Muscle of back (tissue), 13 donors: ENCODE measurements at places on chromosomes 4 and X.

DNA sequence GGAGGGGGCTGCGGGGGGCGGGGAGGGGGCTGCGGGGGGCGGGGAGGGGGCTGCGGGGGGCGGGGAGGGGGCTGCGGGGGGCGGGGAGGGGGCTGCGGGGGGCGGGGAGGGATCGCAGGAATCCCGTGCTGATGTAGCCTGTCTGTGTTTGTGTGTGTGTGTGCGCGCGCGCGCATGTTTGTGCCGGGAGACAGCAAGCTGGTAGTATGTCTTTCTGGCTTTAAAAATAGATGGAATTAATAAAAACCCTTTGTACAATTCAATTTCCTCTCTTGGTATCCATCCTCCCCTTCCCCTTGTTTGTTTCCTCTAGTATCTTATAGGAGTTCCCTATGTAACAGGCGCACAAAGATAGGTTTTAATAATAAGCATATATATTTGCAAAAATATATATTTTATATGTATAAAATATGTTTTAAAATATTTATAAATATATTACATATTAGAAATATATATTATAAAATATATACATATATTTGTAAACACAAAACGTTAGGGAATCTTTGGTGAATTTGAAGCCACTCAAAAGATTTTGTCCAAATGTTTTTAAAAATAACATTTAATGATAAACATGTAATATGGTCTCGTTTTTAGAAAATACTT, 782 bp downstream of the ARHGAP24 start:
- DNase-seq = no peak

GRCh38 chr4:186304216-186304615, 38.2 kb downstream of the F11 start:
- no peak for DNase-seq

DNA sequence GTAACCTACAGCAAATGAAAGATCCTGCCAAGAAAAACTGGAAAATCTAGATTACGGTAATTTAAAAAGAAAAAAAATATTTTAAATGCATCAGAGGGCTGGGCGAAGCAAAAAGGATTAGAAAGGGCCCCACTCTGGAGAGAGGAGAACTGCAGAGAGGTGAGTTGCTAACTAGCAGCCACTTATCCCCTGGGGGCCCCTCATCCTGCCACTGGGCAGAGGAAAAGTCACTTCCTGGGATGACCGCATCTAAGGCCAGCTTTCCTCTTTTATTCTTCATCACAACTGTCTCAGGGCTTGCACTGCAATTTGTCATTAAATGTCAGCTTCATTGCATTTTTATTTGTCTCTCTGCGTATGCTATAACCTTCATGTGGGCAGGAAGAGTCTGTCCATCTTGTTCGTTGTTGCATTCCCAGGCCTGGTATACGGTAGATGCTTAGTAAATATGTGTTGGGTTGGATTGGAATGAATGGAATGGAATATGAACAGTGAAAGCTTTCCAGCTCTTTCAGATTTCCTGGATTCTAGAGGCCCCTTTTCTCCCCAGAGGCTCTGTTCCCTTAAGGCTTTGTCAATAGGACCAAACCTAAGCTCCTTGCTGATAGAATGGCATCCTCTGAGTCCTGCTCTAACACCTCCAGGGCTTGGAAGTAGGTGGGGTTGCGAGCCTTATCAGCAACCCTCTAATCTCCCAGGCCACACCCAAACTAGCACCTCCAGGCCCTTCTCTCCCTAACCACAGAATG, 58.9 kb downstream of the TLR10 start:
- DNase-seq = no peak

DNA sequence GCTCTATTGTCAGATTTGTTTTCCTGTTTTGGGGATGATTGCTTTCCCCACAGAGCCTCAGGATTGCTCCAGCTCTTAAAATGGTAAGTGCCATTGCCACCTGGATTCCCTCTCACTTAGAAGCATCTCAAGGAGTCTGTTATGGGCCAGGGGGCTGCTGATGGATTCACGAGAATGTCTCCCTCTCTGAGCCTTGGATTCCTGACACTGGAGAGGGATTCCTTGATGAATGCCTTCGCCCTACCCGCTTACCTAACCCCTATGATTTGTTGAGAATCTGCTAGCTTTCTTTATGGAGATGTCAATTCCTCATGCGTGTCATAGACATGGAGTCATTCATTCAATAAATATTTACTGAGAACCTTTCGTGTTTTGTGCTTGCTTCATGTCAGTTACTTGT, 36.9 kb upstream of the TENM3 start:
- no peak for DNase-seq

DNA sequence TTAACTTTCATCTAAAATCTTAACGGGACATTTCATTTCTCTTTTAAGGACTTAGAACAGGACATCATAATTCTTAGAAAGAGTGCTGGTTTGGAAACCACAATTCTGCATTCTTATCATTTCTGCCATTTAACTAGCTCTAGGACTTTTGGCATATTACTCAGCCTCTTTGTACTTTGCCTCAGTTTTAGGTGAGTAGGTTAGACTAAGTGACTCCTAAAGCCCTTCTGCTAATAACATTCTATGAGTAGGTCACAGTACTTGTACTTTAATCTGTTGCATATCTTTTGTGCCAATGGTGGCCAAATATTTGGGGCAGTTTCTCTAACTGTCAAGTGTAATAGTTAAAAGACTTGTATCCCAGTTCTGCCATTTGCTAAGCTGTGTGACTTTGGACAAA, 115.4 kb upstream of the NUDT6 start:
- DNase-seq = peak; percentile 15

DNA sequence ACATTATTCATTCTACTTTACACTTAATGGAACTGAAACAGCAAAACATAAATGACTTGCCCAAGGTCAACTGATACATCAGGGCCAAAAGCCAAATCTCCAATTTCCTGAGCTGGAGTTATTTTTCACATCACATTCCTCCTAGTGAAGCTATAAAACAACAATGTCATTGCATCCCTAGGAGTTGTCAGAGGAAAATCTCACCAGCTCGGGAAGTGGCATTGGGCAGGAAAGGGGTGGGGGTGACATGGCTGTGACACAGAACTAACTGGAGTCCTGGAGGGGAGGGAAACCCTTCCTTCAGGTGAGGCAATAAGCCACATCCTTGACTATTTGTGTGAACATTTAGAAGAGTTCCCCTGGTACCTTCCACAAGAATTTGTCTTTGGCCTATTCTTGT, 47.3 kb downstream of the MEPE start:
- DNase-seq = no peak

GRCh38 chrX:70082723-70083122, 20.5 kb downstream of the OTUD6A start:
- DNase-seq = no peak

- DNase-seq = no peak
Observed at GRCh38 chrX:102126863-102127262, 1.4 kb downstream of the TCEAL2 start.

GRCh38 chr4:123667496-123667895, 270.9 kb downstream of the SPRY1 start:
- DNase-seq = no peak

- no peak for DNase-seq
Observed at GRCh38 chr4:57097711-57098110, 12.5 kb downstream of the IGFBP7 start.

GRCh38 chr4:40454816-40455215, 119.7 kb downstream of the CHRNA9 start:
- DNase-seq = no peak

DNA sequence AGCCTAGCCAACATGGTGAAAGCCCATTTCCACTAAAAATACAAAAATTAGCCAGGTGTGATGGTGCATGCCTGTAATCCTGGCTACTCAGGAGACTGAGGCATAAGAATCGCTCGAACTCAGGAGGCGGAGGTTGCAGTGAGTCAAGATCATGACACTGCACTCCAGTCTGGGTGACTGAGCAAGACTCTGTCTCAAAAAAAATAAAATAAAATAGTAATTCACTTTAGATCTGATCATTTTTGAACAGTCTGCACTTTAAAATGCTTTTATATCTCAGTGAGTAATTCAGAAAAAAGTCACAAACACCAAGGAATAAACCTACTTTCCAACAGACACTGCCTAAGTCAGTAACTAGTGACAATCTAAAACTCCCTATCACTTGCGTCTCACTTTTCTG, 25.6 kb upstream of the CORIN start:
- DNase-seq = no peak

DNA sequence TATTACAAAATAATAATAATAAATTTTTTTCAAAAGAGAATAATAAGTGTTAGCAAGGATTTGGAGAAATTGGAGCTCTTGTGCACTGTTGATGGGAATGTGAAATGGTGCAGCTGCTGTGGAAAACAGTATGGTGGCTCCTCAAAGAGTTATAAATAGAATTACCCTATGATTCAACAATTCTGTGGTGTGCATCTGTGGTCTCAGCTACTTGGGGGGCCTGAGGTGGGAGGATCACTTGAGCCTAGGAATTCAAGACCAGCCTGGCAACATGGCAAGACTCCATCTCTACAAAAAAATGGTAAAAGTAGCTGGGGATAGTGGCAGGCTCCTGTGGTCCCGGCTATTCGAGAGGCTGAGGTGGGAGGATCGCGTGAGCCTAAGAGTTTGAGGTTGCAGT, 19.6 kb downstream of the MND1 start:
- DNase-seq = no peak

- DNase-seq = no peak
Observed at GRCh38 chr4:87317527-87317926, 5.2 kb downstream of the HSD17B13 start.

- DNase-seq = peak; percentile 56
Observed at GRCh38 chr4:183588169-183588675, 70.8 kb downstream of the RWDD4 start.

- DNase-seq = no peak
Observed at GRCh38 chr4:3790006-3790561, 23.9 kb downstream of the ADRA2C start.

DNA sequence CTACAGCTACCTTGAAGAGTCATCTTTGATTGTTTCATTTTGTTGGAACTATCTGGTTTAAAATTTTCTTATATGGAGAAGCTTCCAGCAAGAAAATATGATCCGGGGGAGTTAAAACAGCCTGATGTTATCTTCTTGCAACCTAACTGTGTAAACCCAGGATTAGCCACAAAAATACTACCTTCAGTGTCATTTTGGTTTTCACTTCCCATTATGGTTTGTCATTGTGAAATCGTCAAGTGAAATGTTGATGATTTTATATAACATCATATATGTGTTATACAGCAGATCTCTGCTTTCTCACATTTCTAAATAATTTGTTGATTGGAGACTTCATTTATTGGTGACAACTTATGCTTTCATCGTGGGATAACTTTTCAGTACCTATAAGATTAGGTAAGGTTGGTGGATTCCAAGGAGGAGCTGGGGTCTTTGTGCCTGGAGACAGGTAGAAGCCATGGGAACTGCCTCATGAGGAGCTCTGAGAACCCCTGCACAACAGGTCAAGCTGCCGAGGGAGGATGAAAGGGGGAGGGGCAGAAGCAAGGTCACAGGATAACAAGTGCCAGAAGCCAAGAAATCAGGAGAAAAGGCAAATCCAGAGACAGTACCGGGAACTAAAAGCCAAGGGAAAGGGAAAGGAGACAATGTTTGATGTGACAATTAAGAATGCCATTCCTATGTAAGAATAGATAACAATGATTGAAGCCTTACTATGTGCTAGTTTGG, 7.2 kb downstream of the ARHGAP24 start:
- no peak for DNase-seq

GRCh38 chr4:139511320-139511719, 44.7 kb downstream of the SETD7 start:
- DNase-seq = no peak

GRCh38 chrX:15560924-15561323, 39.8 kb downstream of the ACE2 start:
- no peak for DNase-seq

- DNase-seq = no peak
Observed at GRCh38 chrX:40542972-40543371, 37.8 kb upstream of the ATP6AP2 start.

- no peak for DNase-seq
Observed at GRCh38 chrX:39162322-39162735, 361.1 kb downstream of the MID1IP1 start.

- peak; percentile 87 for DNase-seq
Observed at GRCh38 chr4:25908491-25908901, 5.5 kb upstream of the SMIM20 start.

DNA sequence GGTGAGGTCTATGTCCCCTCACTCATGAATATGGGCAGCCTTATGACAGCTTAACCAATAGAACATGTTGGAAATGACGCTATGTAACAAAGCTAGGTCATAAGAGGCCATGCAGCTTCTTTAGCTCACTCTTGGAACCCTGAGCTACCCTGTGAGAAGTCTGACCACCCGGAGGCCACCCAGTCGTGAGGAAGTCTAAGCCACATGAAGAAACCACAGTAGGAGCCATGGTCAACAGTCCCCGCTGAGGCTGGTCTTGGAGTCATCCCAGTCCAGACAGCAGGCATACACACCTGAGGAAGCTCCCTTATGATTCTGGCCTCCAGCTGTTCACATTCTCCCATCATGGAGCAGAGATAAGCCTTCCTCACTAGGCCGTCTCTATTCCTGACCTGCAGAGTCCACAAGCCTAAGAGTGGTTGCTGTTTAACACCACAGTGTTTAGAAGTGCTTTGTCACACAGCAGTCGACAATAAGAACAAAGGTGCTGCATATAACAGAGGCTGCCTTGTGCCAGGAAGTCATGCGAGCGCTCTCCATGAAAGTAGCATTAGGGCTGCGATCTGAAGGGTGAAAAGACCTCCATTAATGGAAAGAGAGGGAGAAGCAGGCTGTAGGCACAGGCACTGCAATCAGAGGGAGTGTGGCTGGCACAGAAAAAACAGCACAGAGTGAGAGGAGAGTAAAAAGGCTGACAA, 38.2 kb downstream of the TSPAN5 start:
- no peak for DNase-seq

GRCh38 chr4:155672342-155672741, 5.7 kb downstream of the GUCY1A1 start:
- DNase-seq = no peak

DNA sequence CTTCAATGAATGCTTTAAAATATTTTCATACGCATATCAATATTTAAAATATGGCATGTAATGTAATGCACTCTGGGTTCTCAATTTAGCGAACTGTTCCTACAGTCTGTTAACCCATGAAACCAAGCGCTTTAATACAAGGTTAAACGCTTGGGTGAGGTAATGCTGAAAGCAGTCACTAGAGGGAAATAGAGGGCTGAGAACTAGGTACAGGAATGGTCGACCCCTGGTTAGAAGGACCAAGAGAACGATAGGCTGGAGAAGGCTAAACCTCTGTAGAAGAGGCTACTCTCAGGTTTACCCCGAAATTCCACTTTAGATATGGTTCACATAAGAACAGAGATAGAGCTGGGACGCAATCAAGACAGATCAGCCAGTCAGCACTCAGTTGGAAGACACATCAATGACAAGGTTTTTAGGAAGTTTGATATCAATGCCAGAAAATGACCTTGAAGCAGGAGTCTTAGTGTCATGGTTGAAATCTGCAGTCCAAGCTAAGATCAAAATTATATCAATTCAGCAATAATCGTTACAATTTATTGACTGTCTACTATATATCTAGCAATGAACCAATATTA, 26.9 kb downstream of the ARSJ start:
- DNase-seq = peak; percentile 30

DNA sequence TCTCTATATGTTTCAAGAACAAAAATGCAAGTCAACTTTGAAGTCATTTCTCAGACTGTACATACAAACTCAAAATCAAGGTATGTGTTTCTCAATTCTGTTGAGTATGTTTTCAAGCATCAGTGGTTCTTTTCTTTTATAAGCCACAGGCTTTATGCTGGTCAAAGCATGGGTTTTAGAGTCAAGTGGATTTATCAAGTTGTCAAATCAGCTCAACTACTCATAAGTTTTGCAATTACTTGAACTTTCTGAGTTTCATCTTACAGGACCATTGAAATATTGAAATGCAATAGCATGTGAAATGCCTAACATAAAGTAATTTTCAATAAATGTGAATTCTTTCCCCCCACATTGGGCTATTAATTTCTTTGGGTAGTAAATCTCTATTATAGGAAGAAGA, 239.9 kb upstream of the DKK2 start:
- no peak for DNase-seq
